ENCODE measurements at places on chromosomes 7 and 10.

- DNase-seq: no peak
These were observed 74.2 kb downstream of the VOPP1 start for GRCh38 chr7:55498142-55498541.

GRCh38 chr10:1043532-1043995, 5.4 kb downstream of the IDI1 start:
- DNase-seq: no peak

DNA sequence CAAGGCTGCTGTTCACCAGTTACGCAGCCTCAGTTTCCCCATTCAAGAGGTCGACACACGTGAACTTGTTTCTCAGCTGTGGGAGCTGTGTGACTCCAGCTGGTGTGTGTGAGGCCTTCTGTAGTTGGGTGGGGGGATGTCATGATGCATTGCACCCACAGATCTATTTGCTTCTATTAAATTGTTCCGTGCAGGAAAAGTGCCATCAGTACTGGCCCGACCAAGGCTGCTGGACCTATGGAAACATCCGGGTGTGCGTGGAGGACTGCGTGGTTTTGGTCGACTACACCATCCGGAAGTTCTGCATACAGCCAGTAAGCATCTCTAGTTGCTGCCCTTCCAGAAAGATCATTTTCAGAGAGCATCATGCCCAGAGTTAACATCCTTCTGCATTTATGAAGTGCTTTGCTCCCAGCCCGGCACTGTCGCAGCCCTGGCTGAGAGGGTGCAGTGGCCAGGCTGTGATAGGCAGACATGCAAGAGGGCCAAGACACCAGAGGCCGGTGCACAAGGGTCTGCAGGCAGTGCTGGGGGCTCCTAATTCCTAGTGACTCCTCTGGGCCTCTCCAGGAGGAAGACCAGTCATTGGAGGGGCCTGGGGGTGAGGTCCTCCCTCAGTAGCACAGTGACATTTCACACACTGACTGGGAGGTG, 60.2 kb downstream of the MKI67 start:
- peak; percentile 56 for DNase-seq

DNA sequence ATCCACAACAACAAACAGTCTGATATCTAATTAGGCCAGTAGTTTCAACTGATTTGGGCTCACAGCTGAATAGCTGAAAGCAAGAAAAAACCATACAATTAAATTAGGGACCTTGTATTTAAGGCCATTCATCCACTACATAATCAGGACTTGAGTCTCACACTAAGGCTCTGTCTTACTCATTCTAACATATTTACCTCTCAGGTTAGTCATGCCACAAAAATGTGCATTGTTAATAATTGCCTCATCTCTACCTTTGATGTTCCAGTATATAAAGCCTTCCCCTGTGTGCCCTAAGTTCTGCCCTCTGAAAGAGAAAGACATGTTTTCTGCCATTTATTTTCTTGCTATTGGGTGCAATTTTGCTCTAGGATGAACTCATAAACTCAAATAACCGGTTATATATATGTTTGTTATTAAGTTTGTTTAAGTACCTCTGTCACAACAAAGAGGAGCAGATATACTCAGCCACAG, 5.3 kb upstream of the C1GALT1 start:
- DNase-seq: no peak

DNA sequence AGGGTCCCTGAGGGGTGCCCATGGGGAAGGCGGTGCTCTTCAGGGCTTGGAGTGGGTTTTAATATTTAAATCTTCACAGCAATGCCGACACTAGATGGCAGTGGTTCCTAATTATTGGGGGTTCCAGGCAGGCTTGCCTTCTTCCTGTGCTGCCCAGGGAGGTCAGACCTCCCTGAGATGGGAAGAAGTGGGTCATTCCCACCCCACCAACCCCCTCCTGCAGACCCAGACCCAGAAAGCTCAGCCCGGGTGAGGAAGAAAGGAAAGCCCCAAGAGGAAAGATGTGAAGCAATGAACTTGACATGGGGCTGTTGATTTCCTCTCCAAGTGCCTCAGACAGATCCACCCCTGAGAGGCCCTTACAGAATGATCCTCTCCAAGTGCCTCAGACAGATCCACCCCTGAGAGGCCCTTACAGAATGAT, 85.1 kb upstream of the LANCL2 start:
- no peak for DNase-seq

DNA sequence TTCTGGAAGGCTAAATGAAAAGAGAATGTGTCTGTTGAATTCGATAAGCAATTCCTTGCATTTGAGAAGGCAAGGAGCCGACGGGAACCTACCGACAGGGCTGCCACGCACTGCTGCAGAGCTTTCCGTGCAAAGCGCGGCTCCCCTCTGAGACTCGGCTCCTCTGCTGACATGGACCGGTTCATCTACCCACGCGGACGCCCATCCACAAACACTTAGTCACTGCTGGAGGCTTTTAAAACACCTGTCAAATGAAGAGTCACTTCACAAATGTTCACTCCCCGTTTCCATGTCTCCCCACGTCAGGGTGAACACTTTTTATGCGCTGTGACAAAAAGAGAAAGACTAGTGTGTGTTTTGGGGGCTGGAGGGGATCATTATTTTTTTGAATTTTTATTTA, 32.0 kb downstream of the AMZ1 start:
- DNase-seq: no peak

DNA sequence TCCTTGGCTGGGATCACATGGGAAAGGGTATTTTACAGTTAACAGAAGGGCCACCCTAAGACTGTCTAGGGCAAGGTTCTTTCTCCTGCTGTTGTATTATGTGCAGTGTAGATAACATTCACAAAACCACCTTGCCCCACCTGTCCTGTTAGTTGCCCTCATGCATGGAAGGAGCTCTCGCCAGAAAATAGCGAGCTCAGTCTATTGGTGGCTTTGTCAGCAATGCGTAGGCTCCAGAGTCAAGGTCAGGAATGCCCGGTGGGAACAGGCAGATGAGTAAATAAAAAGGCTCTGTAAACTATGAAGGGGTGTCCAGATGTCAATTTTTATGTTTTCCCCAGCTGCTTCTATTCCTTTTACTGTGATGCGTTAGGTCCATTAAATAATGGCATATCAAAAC, 107.1 kb upstream of the WDR11 start:
- DNase-seq: no peak

- DNase-seq: no peak
These were observed 50.9 kb downstream of the ICA1 start for GRCh38 chr7:8210845-8211724.

DNA sequence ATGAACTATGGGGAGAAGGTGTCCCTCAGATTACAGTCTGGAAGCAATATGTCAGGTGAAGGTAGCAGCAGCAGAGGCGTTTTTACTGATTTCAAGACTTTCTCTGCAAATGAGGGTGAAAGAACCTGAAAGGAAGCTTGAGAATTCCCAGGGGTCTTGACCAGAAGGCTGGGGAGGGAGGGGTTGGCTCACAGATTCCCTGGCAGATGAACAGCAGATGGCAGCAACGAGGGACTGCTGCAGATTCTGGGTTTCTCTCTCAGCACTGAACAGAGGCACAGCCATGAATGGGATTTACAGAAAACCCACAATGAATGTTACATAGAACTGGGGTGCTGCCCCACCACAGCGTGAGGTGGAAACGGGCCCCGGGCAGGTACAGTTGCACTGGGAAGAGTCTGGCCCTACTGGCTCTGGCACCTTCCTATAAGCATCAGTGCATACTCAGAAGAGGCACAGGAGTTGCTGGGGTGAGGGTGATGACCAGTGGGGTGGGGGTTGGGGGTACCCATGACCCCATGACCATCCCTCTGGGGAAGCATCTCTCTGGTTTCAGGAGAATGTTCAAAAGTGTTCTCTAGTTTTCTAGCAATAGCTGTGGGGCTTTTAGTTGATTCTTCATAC, 317.8 kb downstream of the SH2D4B start:
- DNase-seq: no peak

DNA sequence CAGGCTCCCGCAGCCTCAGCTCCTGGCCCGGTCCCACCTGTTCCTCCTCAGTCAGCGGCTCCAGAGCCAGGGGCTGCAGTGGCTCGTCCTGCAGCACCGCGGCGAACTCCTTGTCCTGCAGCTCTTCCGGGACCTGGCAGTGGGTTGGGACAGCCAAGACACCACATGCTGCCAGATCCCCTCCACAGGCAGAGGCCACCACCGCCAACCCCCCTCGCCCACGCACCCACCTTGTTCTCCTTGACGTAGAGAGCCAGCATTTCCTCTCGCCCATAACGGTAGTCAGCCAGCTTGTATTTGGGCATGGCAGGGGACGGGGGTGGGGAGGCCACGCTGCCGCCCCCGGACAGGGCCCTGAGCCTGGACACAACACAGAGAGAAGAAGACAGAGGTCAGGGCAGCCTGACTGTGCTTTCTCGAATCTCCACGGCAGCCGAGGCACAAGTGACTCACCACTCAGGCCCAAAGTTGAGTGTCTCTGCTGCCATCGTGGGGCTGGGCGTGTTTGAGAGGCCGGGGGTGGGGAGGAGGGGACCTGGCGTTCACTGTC, 6.2 kb downstream of the GIGYF1 start:
- DNase-seq: no peak

DNA sequence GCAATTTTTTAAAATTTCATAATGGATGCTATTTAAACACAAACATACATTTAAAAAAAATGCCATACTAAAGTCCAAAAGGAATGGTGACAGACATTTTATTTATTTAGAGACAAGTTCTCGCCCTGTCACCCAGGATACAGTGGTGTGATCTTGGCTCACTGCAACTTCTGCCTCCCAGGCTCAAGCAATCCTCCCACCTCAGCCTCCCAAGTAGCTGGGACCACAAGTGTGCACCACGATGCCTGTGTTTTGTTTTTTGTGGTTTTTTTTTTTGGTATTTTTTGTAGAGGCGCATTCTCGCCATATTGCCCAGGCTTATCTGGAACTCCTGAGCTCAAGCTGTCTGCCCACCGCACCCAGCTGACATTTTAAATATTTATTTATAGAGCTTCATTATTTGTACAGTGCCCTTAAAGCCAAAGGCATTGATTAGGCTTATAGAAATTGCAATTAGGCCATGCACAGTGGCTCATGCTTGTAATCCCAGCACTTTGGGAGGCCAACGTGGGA, 703.5 kb downstream of the AUTS2 start:
- no peak for DNase-seq

GRCh38 chr7:50211130-50212015, 93.1 kb upstream of the IKZF1 start:
- DNase-seq: no peak

GRCh38 chr10:91664426-91664825, 31.6 kb upstream of the PPP1R3C start:
- DNase-seq: no peak

- DNase-seq: no peak
These were observed 629.7 kb downstream of the ACTR3B start for GRCh38 chr7:153389261-153389660.

GRCh38 chr7:104550362-104550761, 222.0 kb downstream of the LHFPL3 start:
- DNase-seq: no peak

DNA sequence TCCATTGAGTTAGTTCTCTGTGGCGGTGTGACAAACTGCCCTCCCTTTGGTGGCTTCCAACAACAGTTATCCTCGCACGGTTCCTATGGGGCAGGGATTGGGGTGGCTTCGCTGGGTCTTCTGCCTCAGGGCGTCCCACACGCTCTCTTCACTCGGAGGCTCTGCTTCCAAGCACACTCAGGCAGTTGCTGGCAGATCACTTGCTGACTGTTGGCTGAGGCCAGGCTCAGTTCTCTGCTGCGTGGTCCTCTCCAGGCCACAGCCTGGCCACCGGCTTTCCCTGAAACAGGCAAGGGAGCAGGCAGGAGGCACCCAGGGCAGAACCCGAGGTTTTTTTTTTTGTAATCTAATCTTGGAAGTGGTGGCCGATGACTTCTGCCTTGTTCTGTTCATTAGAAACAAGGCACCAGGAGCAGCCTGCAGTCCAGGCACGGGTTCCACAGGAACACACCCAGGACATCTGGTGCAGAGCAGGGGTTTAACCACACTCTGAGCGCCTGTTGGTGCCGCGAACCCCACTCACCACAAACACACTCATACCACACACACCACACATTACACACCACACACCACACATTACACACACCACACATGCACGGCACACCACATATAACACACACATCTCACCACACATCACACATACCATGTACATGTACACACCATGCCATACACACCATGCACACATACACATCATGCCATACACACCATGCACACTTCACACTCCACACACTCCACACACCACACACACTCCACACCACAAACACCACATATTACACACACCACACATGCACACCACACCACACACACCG, 112.2 kb downstream of the PTPN20 start:
- peak; percentile 71 for DNase-seq

GRCh38 chr10:77029777-77030717, 607.6 kb downstream of the KCNMA1 start:
- DNase-seq: no peak

DNA sequence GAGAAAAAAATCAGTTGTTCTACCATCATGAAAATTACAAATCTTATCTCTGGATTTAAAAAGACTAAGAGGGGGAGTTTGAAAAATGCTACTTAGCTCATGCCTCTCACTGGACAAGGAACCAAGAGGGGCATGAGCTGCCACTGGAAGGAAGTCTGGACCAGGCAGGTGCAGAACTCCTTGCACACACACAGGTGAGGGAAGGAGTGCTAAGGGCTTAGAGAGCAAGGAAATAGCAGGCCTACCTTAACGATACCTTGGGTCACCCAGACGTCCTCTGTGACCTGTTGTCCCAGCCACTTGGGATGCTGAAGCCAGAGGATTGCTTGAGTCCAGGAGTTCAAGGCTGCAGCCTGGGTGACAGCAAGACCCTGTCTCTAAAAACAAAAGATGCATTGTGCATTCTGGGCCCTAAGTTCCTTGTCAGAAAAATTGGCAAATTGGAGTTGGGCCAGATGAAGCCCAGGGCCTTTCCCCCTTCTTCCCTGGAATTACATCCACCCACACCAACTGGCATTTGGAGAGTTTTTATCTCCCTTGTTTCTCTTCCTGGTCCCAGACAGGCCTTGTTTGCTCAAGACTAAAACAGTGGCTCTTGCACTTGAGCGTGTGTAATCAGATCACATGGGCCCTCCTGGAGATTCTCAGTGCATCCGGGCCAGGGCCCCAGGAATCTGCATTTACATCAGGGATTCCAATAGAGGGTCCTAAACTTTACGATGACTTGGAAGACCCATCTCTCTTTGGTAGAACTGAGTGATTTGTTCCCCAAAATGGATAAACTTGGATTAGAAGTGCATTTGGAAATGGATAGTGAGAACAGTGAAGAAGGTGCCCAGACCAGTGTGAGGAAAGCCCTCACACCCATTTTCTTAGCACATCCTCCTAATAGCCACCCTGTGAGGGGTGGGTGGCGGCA, 3.0 kb downstream of the DDIT4 start:
- DNase-seq: no peak

GRCh38 chr7:77800158-77800557, 1.6 kb downstream of the PHTF2 start:
- no peak for DNase-seq

GRCh38 chr10:18402853-18403252, 248.5 kb downstream of the NSUN6 start:
- no peak for DNase-seq

GRCh38 chr10:69801094-69801433, 642 bp upstream of the COL13A1 start:
- no peak for DNase-seq

DNA sequence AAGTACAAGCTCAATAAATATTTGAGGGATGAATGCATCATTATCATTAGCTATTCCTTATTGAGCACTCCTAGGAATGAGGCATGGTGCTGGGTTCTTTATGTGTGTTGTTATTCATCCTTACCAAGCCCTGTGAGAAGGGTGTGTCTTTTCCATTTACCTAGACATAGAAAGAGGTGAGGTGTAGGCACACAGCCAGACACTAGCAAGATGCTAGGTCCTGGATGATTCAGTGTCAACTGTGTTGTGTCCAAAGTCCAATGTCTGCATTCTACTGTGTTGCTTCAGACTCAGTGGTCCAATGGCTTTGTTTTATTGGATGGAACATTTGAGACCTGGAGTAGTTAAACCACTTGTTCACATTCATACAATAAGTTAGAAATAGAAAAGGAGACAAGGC, 605.5 kb downstream of the LRMDA start:
- no peak for DNase-seq
